ENCODE measurements at places on chromosomes 2 and 18. TPM values are rescaled to one million over a fixed set of nuclear protein-coding genes. Genes with fewer than 3 reads are reported as not detected.
A peak's percentile ranks its signal among the peaks of the same experiment; 100 is the strongest.

The NUP35 gene
- 21.3 TPM for total RNA-seq

The MYOM1 gene
- total RNA-seq = 1.5 TPM

The UGT1A3 gene
- total RNA-seq = not detected

The NAT8 gene
- total RNA-seq = not detected

The TNS1 gene
- 28.9 TPM for total RNA-seq

The COL4A4 gene
- not detected for total RNA-seq

The ANKRD53 gene
- total RNA-seq = not detected

The ANXA4 gene
- total RNA-seq = 59.5 TPM

The LRP2 gene
- total RNA-seq = 0.21 TPM

The PNPT1 gene
- 38.4 TPM for total RNA-seq

The FER1L5 gene
- not detected for total RNA-seq

DNA sequence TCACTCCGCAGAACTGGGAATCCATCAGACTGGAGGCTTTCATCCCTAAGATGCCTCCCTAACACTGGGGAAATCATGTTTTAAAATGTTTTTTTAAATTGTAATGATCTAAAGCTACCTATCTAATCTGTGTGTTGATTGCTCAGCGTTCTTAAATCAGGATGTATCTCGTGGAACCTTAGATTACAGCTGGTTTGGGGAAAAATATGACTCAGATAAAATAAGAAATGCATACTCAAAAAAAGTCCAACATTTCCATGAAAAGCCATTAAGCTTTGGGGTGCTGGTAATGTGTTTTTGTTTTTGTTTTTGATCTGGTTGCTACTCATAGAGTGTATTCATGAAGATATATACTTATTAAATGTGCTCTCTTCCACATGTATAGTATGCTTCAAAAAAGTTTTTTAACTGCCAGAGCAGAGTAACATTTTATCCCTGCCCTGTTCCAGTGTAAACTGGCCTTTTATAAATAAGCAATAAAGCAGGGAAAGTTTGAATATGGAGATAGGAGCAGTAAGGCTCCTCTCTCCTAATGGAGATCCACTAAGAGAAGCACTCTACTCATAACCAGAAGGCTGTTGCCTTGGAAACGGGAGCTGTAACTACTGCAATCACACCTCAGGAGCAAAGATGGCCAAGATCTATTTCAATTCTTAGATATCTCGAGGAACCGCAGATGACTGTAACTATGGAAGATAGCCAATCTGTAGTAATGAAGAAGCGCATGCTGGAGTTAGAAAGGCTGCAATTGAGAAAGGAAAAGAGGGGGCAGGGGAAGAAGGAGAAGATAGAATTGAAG is 41.6 kb downstream of the ANKRD44 start:
- no peak for DNase-seq

- DNase-seq = no peak
These were observed 195.0 kb downstream of the CCDC102B start for GRCh38 chr18:68992719-68993482.

DNA sequence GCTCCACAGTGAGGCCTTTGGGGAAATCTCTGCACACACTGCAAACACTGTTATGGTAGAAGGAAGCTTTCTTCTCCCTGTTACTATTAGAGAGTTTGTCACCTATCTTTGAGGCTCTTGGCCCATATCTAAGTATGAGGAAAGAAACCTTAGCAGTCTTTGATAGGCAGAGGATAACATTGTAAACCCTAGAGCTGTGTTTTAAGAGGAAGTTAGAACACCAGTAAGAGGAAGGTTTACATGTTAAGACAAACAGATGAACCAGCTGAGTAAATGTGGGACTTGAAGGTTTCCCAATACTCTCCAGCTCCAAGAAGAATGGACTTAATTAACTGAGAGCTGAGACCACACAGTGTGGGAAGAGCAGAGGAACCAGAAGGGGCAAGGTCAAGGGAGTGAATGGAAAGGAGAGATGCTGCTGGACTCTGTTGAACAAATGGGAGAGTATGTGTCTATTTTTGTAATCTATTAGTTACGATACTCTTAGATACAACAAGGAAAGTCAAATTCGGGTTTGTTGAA is 257.0 kb downstream of the DPP10 start:
- DNase-seq = no peak

GRCh38 chr2:233140077-233140585 is 80.0 kb downstream of the INPP5D start:
- DNase-seq = no peak

- no peak for DNase-seq
These were observed 130.2 kb upstream of the EML6 start for GRCh38 chr2:54593249-54593648.

- DNase-seq = no peak
These were observed 80.2 kb upstream of the PKDCC start for GRCh38 chr2:41967476-41968181.

GRCh38 chr2:239609162-239609561 is 208.3 kb upstream of the HDAC4 start:
- DNase-seq = no peak

GRCh38 chr2:16475586-16475985 is 190.0 kb downstream of the CYRIA start:
- DNase-seq = no peak

DNA sequence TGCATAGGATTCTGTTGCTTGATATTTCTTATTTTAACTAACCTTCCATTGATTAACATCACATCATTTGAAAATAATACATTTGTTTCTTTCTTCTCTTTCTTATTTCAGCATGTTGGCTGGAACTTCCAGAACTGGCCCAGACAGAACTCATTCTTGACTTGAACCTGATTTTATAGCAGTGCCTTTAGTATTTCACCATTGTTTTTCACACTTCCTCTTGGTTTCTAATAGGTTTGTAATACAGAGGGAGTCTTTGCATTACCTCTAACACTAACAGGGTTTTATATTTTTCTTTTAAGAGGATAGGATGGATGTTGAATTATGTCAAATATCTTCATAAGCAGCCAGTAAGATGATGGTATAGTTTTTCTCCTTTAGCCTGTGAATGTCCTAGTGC is 39.2 kb downstream of the SEMA4F start:
- DNase-seq = no peak

DNA sequence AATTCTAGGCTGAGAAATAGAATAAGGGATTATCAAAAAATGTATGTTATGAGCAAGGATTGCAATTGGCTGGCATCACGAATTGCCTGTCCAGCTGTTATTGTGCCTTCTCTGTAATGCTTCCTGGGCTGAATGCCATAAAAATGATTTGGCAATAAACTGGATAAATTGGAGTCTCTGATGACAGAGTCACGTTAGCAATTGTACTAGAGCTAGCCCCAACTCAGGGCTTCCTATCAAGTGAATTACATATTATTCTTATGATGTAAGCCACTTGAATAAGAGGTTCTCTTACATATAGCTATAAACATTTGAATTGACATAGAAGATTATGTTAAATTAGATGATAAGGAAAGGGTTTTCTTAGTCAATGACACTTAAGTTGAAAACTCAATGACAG is 607.5 kb upstream of the REG3G start:
- DNase-seq = no peak

- no peak for DNase-seq
These were observed 241.2 kb upstream of the KCNJ3 start for GRCh38 chr2:154457286-154457685.

GRCh38 chr2:88281302-88282217 is 111.4 kb downstream of the THNSL2 start:
- DNase-seq = no peak

DNA sequence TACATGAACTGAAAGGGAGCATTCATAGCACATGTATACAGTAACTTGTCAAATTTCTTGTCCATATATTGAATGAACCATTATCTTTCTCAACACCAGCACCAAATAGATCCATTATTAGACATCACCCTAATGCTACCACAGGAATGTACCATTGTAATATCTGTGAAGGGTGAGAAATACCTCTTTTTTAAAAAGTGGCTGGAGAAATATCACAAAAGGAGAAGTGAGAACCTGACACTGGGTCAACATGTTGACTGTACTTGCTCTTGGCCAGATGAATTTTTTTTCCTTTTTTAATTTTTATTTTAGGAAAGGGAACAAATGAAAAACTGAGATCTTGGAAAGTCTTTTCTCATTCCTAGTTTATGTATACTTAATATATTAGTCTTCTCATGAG is 63.5 kb downstream of the CAVIN2 start:
- no peak for DNase-seq

- no peak for DNase-seq
These were observed 17.1 kb upstream of the ZNF236 start for GRCh38 chr18:76805221-76805620.

GRCh38 chr2:31947871-31948270 is 62.9 kb downstream of the MEMO1 start:
- no peak for DNase-seq

DNA sequence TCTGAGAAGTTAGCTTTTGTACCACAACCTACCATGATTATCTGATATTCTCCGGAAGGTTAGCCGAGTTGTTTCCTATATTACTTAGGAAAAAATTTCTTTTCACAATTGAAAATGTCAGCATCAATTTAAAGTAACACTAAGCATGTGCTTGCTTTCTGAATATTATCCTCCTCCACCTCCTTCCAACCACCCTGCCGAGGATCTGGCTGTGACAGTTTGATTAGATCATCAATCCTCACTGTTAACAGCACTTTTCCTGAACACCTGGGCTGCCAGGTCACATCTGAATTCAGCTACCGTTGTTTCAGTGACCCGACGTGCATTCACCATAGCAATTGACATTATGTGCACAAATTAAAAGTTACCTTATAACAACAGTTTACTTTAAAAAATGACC is 207.0 kb downstream of the ZNF407 start:
- no peak for DNase-seq

GRCh38 chr18:77127769-77128671 is 4.6 kb downstream of the MBP start:
- peak; percentile 60 for DNase-seq

GRCh38 chr2:113105047-113105785 is 22.2 kb upstream of the IL1RN start:
- DNase-seq = no peak

DNA sequence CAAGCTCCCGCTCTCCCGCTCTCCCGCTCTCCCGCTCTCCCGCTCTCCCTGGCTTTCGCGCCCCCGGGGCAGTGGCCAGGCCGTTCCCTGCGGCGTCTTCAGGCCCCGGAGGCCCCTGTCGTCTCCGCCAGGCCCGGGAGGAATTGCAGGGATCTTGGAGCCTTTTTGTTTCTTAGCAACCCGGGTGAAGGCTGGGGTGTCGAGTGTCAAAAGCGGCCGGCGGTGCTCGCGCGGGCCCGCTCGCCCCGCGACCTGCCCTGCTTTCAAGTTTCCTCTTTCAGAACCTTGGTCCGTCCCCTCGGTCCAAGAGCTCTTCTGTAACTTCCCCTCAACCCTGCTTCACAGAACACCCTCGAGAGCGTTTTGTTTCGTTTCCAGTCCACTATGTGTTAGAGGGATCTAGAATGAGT is 1.4 kb downstream of the RNF138 start:
- peak; percentile 57 for DNase-seq

- no peak for DNase-seq
These were observed 5.9 kb downstream of the NRXN1 start for GRCh38 chr2:51025906-51026555.

GRCh38 chr2:127917916-127918315 is 32.2 kb upstream of the AMMECR1L start:
- DNase-seq = no peak

- DNase-seq = no peak
These were observed 43.3 kb upstream of the NFATC1 start for GRCh38 chr18:79352432-79352831.
